NAMALWA (cell line): ENCODE measurements at places on chromosomes 1 and 21.

GRCh38 chr1:211541720-211542477, 37.1 kb downstream of the SLC30A1 start:
- no peak for DNase-seq

- DNase-seq: no peak
Observed at GRCh38 chr1:55065648-55066047, 26.3 kb downstream of the PCSK9 start.

- DNase-seq: no peak
Observed at GRCh38 chr1:23931491-23931880, 18.3 kb upstream of the CNR2 start.

- no peak for DNase-seq
Observed at GRCh38 chr1:247335882-247336281, 4.2 kb upstream of the ZNF496 start.

GRCh38 chr1:192489748-192490147, 85.8 kb upstream of the RGS1 start:
- peak; percentile 56 for DNase-seq

- DNase-seq: no peak
Observed at GRCh38 chr21:29520171-29520570, 221.4 kb downstream of the BACH1 start.

DNA sequence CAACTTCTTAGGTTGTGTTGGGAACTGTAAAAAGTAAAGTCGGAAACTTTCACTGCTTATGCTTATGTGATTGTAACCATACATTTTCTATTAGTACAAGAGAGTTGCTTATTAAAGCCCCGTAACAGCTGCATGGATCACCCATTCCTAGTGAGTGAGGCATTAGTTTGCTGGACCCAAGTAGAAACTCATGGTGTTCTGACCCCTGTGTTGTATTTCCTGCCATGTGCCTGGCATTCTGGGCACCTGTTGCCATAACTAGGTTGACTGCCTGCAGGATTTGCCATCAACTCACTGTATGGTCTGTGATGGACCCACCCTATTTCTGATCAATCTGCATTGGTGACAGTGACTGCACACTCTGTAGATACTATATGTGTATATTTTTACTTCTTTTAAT, 173.0 kb downstream of the PGBD5 start:
- no peak for DNase-seq

- DNase-seq: peak; percentile 17
Observed at GRCh38 chr1:59025898-59026426, 242.1 kb upstream of the JUN start.

GRCh38 chr1:41558761-41559171, 74.3 kb upstream of the EDN2 start:
- DNase-seq: no peak

DNA sequence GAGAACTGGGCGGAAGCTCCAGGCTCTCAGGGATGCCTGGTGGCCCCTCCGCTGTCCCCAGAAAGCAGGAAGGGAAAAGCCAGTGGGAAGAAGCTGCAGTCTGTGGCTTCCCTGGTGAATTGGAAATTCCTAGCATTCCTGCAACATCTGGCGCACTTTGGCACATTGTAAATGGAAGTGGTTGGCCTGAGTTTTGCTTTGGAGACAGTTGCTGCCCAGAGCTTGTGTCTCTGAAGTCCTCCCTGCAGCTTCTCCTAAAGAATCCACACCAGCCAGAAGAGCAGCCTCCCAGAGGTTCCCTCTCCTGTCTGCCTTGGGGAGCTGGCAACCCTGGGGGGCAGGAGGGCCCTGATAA, 48.2 kb downstream of the ARHGEF10L start:
- no peak for DNase-seq

GRCh38 chr1:52337439-52337838, 28.6 kb downstream of the CC2D1B start:
- no peak for DNase-seq

GRCh38 chr1:67459068-67459467, 28.9 kb upstream of the SERBP1 start:
- no peak for DNase-seq

DNA sequence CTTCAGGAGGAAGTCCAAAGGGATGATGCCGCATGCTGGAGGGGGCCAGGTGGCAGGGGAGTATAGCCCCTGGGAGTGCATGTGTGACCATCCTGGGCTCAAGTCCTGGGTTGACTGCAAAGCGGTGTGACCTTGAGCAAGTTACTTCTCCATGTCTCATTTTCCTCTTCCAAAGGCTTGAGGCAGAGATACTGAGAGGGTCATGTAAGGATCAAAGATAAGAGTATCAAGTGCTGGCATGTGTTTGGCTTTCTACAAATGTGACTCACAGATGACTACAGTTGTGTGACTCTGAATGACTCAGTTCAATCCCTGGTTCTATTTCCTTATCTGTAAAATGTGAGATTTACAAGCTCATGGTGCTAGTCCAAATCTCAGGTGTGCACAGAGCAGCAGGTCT, 26.1 kb downstream of the PROK1 start:
- DNase-seq: no peak

- DNase-seq: no peak
Observed at GRCh38 chr1:16177306-16177705, 21.4 kb upstream of the EPHA2 start.

GRCh38 chr1:98874828-98875227, 129.8 kb downstream of the PLPPR5 start:
- no peak for DNase-seq

DNA sequence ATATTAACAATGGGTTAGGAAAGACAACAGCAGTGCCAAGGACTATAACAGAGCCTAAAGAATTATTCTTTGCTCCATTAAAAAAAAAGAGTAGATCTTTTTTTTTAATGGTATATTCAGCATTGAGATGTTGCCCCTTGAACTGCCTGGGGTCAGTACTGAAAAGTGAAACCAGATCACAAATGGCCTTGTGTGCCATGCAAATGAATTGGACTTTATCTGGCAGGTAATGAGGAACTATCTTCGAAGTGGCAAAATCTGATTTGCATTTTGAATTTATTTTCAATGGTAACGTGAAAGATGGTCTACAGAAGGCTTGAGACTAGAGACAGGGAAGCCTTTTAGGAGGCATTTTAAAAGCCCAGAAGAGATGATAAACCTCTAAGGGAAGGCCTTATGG, 21.4 kb upstream of the PKN2 start:
- no peak for DNase-seq

DNA sequence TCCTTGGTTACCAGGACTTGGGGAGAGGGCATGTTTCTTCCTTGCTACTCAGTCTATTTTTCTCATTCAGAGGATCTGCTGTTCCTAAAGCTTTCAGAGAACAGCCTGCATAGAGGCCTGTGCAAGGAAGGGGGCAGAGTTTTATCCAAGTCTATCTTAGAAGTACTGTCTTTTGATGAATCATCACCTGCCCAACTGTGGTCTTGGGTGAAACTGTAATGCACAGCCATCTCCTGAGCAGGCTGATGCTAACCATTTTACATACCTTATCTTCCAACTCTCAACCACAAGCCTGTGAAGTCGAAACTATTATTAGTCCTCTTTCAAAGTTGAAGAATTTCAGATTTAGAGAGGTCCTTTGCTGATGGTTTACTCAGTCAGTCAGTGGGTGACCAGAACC, 368.0 kb downstream of the HHAT start:
- no peak for DNase-seq

DNA sequence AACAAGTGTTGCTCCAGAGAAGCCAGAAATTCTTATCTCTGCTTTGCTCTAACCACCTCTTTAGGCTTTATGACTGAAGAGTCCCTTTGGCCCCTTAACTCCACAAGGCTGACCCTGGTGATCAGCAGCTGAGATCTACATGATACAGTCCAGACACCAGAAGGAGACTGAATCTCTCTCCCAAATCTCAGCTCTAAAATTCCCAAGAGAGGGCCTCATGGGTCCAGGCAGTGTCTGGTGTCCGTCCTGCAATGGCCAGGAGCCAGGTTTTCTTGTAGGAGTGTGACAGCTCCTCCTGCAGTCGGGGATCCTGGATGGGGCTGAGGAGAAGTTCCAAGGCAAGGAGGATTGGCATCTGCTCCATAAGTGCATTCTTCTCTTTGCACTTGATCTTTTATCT, 35.3 kb downstream of the L1TD1 start:
- no peak for DNase-seq

- no peak for DNase-seq
Observed at GRCh38 chr1:119795261-119796200, 15.7 kb downstream of the REG4 start.

GRCh38 chr1:115982400-115982799, 6.1 kb downstream of the SLC22A15 start:
- DNase-seq: no peak

GRCh38 chr21:39633770-39634181, 21.0 kb downstream of the B3GALT5 start:
- no peak for DNase-seq

DNA sequence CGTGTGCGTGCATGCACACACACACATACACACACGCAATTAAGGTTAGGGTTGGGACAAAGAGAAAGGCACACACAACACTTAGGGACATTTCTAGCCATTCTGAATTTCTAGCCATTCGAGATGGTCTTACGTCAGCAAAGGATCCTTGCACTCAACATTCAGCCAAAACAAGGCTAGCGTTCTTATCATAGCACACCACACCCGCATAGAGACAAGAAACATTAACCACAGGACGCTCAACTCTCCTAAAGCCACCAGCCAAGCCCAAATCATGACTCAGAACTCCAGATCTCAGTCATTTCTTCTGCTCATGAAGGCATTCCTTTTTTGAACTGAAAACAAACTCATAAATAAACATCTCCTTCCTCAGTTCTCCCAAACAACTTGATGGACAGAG, 106.8 kb downstream of the LMO4 start:
- no peak for DNase-seq

DNA sequence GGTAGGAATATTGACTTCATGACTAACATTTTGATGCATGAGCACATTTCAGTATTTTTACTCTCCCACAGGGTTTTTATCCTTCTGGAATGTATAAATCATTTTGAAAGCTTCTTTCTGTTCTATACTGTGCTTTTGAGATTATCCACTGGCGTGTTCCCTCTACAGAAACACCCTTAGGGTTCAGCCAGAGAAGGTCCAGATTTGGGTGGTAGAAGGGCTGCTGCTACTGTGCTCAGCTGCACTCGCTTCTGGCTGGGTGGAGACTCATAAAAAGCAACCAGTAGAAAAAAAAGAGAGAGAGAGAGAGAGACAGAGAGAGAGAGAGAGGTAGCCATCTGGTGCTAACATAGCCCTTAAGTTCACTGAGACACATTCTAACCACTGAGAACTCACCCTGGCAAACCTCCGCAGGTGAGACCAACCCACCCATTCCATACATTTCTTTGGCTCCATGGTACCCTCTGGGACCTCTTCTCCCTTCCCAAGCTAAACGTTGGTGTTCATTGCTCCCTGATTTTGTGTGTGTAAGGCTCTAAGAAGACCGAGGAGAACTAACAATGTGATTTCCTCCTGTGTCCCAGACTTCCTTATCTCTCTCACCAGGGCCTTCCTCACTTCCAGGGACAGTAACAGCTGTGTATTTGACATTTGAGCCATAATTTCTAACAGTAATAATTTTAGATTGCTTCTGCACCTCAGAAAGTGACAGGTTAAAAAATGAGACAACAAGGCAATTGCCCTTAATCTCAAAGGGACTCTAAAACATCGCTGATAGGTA, 7.2 kb downstream of the APCS start:
- no peak for DNase-seq

DNA sequence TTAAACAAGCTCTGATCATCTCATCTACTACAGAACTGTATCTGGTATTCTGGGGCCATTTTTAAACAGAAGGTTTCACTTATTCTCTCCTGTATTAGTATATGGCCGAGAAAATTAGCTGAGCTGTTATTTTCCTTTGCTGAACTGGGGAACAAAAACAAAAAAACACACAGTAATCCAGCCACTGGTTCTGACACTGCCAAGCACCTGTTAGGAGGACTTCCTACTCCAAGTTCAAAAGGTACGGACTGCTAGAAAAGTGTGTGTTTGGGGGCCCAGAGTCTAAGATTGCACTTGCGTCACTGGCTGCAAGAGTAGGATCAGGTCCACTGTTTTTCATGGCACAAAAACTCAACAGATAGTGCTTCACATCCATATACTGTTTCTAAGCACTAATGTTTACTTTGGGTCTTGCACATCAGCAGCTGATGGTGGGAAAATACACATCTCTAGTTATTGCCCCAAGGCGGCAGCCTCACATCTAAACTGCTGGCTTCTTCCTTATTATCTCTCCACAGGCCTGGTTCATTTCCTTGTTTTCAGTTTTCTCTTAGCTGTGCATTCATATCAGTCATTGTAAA, 226.1 kb downstream of the FGGY start:
- no peak for DNase-seq

DNA sequence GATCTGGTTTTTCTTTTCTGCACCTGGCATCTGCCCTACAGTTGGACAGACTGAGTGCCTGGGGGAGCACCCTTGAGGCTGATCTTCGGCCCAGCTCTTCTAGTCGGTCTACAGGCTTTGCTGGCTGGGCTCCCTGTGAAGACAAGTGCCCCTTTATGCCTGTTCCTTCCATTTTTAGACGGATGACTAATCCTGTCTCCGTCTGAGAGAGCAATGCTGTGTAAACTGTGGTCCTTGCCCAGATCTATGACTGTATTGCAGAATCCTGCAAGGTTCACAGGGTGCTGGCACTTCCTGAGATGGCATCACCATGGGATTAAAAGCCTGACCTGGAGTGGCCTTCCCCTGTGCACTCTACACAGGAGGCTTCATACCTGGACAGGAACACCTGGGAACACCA, 47.6 kb upstream of the SAMD13 start:
- DNase-seq: no peak

GRCh38 chr1:74427681-74428080, 84.7 kb downstream of the LRRC53 start:
- DNase-seq: no peak

GRCh38 chr1:97918961-97919360, 1.9 kb downstream of the DPYD start:
- peak; percentile 14 for DNase-seq

DNA sequence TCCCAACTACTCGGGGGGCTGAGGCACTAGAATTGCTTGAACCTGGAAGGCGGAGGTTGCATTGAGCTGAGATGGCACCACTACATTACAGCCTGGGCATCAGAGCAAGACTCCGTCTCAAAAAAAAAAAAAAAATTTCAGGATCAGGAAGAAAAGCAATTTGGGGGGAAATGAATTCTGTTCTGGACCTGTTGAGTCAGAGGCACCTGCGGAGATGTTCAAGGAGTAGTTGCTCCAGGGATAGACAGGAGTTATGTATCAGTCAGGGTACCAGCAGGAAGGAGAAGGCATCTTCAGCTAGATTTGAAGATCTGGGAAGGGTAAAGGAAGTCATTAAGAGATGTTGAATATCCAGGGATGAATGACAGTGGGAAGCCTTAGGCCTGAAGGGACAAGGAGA, 2.9 kb upstream of the RHBDL2 start:
- DNase-seq: no peak

- DNase-seq: no peak
Observed at GRCh38 chr1:31746687-31747086, 17.5 kb downstream of the ADGRB2 start.
